ENCODE measurements at places on chromosomes 16 and 17. TPM values are rescaled to one million over a fixed set of nuclear protein-coding genes. Genes with fewer than 3 reads are reported as not detected.

SYNGR3 gene
- 7.4 TPM for total RNA-seq

CXCL16 gene
- 21.2 TPM for total RNA-seq

SMIM22 gene
- not detected for total RNA-seq

RAMP2 gene
- 1.5 TPM for total RNA-seq

All from A549 treated with dexamethasone at 1 μM for 4 hours (cell line).